Stimulated activated CD4-positive, alpha-beta T cell treated with anti-CD3 and anti-CD28 coated beads, Interleukin-2, amount 100 ng/mL, for 24 hours (primary cell): ENCODE measurements at places on chromosomes 5 and 9.

DNA sequence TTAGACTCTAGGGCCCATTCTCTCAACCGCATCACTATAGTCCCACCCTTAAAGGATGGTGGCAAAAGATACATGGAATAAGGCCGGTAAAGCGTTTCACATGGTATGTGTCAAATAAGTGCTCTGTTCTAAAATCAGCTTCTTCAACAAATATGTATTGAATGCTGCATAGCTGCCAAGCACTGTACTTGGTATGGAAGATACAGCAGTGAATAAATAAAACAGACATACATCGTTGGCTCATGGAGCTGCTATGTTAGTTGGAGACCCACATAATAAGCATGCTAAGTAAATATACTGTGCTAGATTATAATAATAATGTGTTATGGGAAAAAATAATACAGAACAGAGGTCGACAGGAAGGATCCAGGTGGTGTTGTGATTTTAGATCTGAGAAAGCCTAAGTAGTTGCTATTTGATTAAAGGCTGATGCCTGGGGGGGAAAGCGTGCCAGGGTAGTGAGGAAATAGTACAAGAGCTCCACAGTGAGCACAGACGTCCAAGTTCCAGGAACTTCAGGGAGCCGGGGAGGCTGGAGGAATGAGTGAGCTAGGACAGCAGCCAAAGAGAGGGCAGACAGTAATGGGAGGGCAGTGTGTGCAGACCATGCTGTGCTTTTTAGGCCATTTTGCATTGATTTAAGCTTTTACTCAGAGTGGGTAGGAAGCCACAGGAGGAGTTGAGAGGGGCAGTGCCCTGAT is 93.7 kb downstream of the JAKMIP2 start:
- DNase-seq, result no peak

- peak; percentile 53 for DNase-seq
These were observed 64.1 kb downstream of the OSTF1 start for GRCh38 chr9:75152416-75152815.

DNA sequence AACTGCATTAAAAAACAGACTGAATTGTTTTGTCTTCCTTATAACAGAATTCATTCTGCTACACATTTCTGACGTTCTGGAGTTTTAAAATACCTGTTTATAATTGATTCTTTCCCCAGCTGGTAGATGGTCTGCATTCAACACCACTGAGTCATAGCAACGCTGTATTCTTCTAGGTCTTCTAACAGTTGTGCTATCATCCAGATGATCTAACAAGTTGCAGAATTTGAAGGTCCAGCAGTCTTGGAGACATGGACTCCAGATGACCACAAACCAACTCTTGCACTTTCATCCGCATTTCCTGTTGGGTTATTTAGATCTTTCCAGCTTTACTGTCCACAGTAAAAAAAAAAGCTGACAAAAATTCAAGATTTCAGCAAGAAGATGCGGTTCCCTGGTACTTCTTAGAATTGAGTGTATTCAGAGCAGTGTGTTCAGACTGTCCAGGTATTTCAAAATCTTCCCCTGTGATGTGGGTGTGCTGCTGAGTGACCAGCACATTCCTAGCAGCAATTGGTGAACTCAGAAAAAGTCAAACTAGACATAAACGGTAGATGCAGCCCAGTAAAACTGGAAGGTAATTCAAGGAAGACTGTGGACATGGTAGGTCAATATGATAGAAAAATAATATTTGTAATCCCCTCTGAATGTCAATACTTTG is 50.2 kb downstream of the CSNK1A1 start:
- DNase-seq, result no peak

DNA sequence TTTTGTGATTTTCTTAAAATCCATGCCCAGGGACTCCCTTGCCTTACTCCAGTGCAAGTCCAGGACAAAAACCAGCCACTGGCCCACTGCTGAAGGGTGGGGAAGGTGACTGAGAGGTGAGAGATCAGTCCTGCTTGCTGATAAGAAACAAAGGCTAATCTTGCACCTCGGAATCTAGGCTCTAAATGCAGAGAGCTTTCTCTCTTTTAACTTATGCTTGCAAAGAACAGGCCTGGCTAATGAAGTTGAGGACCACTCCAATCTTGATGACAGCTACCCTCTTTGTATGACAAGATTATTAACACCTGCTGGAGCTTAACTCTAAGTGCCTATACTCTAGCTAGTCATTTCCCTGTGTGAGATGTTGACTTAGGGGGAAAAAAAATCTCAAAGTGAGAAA is 8.8 kb downstream of the TLE1 start:
- no peak for DNase-seq

DNA sequence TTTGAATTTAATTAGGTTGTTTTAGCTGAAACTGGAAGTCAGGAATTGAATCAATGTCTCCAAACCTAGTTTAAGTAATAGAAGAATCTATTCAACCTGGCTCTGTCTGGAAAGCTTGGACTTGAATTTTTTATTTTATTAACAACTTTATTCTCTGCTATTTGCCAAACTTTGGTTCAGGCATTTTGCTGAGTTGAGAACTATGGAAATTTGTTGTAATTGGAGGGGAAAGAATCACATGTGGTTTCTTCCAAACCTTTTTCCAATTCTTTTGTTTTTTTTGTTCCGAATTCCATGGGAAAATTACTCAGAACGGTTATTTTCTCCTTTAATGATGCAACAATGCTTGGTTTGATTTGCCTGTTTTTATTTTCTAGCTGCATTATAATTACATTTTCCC is 98.2 kb upstream of the RPS23 start:
- no peak for DNase-seq

DNA sequence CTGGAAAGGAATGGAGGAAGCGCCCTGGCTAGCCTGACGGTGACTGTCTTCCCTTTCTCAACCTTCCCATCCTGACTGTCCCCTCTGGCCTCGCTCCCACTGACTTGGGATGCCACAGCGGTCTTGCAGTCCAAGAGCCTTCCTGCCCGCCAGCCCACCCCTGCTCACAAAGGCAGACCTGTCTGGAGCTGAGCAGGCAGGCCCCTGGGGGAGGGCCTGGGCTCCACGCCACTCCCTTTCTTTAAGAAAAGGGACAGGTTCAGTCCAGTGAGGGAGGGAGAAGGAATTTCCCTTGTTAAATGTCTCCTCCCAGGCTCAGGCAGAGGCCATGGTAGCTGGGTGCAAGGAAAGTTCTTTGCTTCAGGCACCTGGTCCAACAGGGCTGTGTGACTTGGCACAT is 18.1 kb downstream of the FGF1 start:
- no peak for DNase-seq

GRCh38 chr5:189976-190365 is 1.3 kb upstream of the LRRC14B start:
- no peak for DNase-seq

GRCh38 chr9:137076636-137077009 is 694 bp upstream of the UAP1L1 start:
- DNase-seq, result no peak

GRCh38 chr5:146675636-146676035 is 159.6 kb upstream of the GPR151 start:
- DNase-seq, result no peak

GRCh38 chr5:61069150-61069549 is 93.1 kb downstream of the SMIM15 start:
- DNase-seq, result no peak

DNA sequence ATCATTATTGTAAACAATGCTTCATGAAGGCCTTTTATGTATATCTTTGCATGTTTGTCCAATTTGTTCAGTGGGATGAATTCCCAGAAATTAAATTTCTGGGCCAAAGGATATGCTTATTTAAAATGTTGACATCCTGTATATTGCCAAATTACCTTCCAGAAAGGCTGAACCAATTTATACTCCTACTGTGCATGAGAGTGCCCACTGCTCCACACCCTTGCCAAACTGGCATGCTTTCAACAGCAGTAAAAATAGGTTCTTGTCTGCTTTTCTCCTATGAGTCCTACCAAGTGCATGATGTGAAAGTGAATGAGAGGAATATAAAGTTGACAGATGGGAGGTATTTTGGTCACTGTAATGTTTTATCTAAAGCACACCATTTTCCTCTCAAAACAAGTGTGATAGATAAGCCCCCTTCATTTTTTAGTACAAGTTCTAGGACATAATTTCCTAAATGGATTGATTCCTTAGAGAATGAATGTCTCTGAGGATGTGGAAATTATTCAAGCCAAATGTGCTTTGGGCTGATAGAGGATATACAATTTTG is 70.5 kb upstream of the ERBIN start:
- no peak for DNase-seq

GRCh38 chr5:163915481-163915961 is 410.1 kb downstream of the MAT2B start:
- no peak for DNase-seq

GRCh38 chr5:23482642-23483041 is 24.8 kb upstream of the PRDM9 start:
- no peak for DNase-seq

DNA sequence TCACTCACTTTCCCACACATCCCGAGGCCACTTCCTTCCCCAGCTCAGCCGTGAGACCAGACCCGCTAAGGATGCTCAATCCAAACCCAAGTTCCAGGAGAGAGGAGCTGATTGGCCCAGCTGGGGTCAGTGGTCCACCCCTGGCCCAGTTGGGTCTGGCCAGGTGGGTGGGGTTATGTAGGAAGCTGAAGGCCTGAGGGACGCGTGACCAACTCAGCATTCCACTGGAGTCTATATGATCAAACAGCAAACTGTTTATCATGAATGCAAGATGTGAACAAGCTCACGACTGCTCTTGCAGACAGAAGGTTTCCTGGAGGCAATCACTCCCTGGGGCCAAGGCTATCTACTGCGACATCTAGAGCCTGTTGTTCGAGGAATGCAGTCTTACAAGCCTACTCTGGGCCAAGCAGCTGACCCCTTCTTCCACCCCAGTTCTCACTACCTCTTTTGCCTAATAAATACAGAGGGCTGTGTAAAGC is 4.9 kb upstream of the RAPGEF1 start:
- DNase-seq, result no peak

- DNase-seq, result no peak
These were observed 59.8 kb downstream of the ARSB start for GRCh38 chr5:78925129-78925876.
